ENCODE measurements at places on chromosomes 6 and 20.

- DNase-seq, result no peak
Observed at GRCh38 chr20:17634661-17635331, 47.2 kb downstream of the RRBP1 start.

GRCh38 chr6:16344756-16345155 is 106.4 kb downstream of the GMPR start:
- DNase-seq, result no peak

DNA sequence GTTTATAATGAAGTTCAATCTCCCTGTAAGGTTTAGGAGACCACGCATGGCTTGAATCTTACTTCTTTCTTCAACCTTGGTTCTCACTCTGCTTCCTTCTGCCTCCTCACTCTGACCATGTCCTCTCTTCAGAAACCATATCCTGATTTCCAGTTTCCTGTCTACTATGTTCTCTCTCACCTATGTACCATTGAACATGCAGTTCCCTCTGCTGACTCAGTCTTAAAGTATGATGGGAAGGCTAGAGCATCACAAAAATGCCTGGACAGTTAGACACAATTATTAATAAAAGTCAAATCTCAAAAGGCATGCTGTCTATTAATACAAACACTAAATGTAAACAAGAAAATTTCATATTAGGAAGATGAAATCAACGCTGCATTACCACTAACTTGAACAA is 151.6 kb downstream of the PRKN start:
- no peak for DNase-seq

DNA sequence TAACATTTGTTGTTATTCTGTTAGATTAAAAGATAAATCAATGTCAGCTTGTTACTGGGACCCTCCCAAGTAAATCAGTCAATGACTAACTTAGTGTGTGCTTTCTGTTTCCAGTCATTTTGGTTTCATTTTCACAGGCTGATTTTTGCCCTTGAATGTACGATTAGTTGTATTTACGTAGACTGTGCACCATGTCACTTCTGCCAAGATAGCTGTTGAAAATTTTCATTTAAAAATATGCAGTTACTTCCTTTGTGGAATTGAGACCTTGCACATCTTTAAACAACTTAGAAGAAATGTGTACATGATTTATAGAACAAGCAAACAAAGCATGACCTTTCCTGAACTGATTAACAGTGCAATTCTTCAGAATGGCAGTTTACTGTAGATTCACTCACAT is 944.8 kb upstream of the CITED2 start:
- DNase-seq, result no peak

- DNase-seq, result no peak
Observed at GRCh38 chr20:58149437-58150091, 78.9 kb downstream of the ANKRD60 start.

DNA sequence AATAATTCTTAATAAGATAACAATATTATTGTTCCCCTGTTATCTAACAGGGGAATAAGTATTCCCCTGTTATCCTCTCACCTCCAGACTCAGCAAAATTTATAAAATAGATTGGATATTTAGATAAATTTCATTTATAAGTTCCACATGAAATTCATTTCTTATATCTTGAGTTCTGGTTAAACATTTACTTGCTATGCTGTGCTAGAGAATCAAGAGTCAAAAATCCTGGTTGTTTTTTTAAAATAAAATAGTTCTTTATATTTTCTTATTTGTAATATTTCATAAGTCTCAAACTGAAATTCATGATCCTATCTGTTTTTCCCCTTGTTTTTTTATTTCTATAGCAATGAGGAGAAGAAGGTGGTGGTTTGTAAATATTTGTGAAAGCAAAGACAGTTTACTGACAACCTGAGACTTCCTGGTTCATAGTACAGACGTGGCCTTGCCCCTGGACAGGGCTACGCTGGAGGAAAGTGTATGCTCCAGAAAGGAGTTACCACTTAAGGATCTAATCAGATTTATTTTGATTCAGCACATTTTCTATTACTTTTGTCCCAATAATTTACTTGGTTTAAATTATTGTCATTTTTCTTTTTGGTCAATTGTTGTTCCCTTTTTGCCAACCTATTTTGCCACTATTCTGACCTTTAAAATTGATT is 37.8 kb upstream of the MARCKS start:
- DNase-seq, result no peak

- no peak for DNase-seq
Observed at GRCh38 chr6:11761744-11762620, 16.6 kb downstream of the ADTRP start.

DNA sequence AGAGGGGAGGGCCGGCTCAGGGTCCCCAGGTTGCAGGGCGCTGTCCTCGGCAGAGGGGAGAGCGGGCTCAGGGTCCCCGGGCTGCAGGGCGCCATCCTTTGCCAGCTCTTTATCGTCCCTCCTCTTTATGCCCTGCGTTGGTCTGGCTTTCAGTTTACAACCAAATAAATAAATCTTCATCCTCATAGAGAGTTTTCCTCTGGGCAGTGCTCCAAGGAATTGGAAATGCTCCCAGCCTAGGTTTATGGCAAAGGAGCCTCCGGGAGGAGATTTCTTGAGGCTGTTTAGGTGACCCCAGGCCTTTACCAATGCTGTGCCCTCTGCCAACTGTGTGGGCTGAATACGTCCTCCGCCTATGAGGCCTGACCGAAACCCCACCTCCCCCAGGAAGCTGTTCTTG is 60.2 kb downstream of the CHMP4B start:
- DNase-seq, result no peak

DNA sequence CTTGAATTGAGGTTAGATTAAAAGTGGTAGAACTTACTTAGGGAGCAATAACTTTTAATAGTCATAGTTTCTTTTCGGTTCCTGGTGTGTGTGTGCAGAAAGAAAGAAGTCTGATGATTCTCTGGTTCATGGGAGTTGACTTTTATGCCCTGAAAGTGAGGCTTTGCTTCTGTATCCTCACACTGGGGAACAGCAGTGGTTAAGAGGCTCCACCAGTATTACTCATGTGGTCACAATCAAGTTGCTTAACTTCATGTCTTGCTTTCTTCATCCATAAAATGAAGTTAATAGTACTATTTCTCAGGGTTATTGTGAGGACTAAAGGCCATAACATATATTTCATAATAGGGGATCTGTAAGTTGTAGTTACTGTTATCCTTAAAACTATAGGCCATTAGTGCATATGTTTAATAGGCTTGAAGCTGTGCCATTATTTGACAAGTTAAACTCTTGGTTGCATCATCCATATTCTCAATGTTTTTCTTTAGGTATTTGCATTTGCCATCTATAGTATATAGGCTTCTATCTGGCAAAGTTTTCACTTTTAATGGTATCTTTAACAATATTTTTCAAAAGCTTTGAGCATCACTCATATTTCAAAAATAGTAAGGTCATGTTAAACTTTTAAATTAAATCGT is 262.4 kb downstream of the PLCB1 start:
- DNase-seq, result no peak

DNA sequence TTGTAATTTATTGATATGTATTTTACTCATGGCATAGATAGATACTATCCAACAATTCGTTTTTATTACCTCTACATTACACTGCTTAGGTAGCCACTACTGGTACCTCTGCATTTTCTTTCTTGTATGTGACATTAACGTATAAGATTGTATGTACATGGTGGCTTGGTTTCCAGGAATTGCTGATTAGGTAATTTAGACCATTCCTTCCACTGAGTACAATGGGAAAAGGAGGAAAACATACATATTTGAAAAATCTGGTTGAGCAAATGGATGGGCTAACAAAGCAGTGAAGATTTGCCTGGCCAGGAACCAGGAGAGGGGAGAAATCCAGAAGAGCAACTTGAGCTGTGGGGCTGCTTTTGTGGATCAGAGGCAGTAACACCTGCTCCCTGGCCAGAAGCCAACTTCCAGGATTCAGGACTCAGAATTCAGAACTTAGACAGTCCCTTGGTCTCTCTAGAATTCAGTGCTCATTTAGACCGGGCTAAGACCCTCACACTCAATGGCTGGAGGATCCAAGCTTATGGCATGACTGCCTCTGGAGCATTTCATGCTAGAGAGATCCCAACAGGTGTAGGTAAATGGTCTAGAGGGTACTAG is 17.9 kb upstream of the MICB start:
- DNase-seq, result no peak

- DNase-seq, result no peak
Observed at GRCh38 chr6:16380220-16380809, 141.9 kb downstream of the GMPR start.

DNA sequence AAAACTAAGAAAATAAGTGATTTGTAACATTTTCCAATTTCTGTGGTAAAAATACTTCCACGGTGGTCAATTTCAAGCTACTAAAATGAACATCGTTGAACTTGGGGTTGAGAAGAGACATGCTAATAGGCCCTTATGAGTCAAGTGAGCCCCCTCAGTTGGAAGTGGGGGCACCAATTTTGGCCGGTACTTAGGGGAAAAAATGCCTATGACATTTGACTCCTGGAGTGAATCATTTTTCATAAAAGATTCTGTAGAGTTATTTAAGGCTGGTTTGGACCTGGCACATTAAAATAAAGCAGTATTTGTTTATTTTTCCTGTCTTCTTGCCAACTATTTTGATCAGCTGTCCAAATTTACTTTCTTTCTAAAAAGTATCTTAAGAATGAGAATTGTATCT is 32.4 kb upstream of the CAP2 start:
- no peak for DNase-seq

DNA sequence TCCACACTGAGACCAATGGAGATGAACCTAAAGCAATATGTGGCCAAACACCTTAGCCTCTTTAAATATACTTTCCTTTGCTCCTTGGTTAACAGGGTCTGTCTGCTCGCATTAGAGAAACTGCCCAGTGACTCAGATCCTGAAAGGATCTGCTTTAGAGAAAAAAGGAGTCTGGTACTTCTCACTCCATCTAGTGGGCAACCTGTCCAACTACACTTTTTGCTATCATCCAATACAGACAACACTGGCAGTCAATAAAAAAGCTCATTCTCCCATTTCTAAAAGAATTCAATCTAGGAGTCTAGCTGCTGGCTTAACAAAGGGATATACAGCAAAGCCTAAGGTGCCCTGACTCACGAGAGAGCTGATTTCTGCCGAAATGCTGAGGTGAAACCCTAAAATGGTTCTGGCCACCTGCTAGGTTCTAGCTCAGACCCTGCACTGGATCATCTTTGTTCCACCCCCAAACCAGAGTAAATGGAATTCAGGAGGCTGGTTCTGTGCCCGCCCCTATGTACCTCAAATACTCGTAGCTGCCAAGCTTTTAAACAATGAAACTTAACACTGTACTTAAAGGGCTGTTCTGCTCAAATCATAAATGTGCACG is 11.5 kb downstream of the GNL1 start:
- no peak for DNase-seq

GRCh38 chr20:12837646-12838045 is 171.1 kb upstream of the SPTLC3 start:
- DNase-seq, result no peak

DNA sequence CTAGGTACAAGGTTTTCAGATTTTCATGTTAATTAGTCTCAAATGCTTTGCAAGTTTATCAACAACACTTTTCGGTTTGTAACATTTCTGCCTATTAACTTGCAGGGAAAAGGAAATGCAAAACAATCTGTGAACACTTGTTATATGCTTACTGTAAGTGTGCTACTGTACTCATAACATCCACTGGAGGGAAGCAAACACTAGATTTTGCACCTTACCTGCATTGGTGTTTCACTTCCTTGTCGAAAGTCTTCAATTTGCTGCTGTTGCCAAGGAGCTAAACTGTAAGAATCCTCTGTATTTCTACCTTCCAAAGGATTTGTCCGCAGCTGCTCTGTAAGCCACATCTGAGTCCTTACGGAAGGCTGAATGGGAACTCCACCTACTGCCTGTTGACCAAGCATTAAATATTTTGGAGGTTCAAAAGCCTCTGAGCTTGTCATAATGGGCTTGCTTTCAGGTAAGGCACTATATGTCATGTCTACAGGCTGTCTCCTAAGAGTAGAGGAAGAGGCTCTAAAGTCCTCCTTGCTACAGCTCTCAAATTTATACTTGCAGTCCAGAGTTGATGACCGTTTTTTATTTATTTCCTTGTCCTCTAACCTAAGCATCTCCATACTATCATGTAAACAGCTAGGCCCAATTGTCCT is 17.3 kb downstream of the PLN start:
- no peak for DNase-seq

- DNase-seq, result no peak
Observed at GRCh38 chr6:108650781-108651180, 90.1 kb downstream of the FOXO3 start.

DNA sequence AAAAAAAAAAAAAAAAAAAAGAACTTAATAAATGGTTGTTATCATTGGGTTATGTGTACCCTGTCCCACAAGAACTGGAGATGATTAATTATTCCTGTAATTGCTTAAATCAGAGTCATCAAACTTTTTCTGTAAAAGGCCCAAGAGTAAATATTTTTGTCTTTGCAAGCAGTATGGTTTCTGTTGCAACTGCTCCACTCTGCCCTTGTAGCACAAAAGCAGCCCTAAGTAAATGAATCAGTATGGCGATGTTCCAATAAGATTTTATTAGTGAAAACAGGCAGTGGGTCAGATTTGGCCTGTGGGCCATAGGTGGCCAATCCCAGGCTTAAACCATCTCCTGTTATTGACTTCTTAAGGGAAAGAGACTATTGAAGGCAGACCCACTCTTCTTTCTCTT is 252.7 kb downstream of the TSHZ2 start:
- DNase-seq, result no peak

DNA sequence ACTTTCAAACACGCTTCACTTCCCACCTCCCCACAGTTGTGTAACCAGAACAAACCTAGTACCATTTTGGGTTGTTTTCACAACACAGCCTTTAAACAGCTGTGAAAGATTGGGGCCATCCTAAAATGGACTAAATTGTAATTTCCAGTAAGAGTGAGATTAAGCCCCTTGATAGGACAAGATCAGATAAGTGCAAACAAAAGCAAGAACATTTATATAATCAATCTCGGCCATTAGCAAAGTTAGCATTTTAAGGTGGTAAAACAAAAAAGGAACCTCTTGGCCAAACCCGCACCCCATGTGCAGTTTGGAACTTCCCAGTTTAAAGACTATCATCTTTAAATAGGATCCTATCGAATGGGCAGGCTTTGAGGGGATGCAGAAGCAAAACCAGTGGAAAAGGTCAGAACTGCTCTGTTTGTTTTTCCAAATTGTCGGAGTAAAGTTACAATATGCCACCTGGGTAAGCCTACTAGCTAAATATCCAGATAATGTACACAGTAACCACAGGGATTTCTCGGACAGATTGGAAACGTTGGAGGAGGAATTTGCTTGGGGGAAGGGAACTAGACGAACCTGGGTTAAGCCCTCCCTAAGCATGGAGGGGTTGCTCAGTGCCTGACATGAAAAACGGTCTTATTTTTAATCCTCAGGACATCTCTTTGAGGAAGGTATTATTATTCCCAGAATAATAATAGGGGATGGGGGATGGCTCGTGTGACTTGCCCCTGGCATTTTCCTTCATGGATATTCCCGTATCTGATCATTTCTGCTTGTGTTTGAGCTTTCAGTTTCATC is 159.8 kb upstream of the SALL4 start:
- no peak for DNase-seq

DNA sequence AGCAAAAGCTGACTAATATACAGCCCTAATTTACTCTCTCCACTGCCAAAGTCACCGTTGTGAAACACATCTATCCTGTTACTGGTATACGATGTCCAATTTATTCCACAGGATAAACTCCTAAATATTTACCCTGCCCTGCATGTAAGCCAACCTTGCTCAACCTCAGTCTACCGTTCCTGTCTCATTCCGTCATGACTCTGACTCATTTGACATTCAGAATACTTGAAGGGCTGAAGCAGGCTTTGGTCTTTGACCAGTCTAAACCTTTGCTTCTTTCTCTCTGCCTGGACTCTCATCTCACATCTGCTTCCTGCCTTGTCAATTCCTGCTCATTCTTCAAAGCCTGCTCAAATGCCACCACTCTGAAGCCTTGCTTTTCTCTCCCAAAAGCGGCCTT is 157.5 kb downstream of the SCP2D1 start:
- DNase-seq, result no peak

Measured in activated CD4-positive, alpha-beta T cell treated with anti-CD3 and anti-CD28 coated beads, Interleukin-2, amount 50 U/mL, for 24 hours (primary cell).